ENCODE measurements at places on chromosomes 4 and X.

- peak; percentile 47 for DNase-seq
Measured at GRCh38 chr4:40321574-40322275, 13.4 kb upstream of the CHRNA9 start.

DNA sequence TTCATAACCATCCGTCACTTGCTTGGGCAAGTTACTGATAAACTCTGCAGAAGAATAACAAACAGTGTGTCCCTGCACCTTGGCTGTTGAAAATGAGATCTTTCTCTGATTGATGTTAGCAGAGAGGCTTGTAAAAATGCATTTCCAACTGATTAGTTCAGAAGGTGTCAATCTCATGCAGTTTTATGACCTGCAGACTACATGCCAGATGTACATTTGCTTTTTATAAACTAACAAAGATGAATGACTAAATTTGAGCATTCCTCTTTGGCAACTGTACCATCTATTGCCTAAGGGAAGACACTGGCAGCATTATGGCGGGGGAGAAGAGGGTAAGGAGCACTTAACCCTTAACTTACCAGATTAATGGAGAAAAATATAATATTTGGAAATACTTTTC is 192.8 kb downstream of the DCTD start:
- DNase-seq = no peak

GRCh38 chr4:93513851-93514250 is 314.7 kb upstream of the ATOH1 start:
- DNase-seq = no peak

GRCh38 chr4:129246910-129247461 is 151.0 kb downstream of the C4orf33 start:
- DNase-seq = peak; percentile 99

DNA sequence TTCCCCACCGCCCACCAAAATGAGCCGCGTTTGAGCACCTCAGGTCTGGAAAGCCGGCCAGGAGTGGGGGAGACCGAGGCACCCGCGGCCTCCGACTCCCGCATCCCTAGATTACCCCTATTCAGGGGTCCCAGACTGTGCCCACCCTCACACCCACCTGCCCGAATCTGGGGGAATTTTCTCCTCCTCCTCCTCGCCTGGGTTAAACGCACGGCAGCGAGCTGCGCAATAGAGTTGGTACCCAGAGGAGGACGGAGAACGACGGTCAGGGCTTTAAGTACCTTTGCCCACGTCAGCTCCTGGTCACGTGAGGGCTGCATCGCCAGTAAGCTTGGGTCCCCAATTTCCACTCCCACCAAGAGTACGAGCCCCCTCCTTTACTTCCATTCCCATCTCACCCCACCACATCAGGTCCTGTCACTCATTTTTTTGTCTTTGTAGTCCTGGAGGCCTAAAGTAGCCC is at the start of gene ARMCX2:
ARMCX2 (minus strand) TSS at position 250 of the 463 bp plus-strand sequence. CDS start 2,262 bp downstream, outside the sequence.
- DNase-seq = peak; percentile 2

DNA sequence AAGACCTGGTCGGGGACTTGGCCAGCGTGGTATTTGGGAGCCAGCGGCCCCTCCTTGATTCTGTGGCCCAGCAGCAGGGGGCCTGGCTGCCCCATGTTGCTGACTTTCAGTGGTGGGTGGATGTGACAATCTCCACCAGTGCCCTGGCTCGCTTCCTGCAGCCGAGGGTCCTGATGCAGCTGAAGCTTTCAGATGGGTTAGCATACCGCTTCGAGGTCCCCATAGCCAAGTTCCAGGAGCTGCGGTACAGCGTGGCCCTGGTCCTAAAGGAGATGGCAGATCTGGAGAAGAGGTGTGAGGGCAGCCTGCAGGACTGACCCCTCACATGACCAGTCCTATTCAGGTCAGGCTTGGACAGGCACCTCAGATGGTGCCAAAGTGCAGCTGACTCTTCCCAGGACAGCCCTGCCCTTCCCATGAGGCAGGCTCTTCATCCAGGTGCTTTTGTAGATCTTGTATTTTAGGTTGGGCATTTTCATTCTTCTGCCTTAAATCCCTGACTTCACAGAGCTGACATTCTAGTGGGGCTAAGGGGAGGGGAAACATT is 15.1 kb downstream of the LNX1 start:
- DNase-seq = no peak

DNA sequence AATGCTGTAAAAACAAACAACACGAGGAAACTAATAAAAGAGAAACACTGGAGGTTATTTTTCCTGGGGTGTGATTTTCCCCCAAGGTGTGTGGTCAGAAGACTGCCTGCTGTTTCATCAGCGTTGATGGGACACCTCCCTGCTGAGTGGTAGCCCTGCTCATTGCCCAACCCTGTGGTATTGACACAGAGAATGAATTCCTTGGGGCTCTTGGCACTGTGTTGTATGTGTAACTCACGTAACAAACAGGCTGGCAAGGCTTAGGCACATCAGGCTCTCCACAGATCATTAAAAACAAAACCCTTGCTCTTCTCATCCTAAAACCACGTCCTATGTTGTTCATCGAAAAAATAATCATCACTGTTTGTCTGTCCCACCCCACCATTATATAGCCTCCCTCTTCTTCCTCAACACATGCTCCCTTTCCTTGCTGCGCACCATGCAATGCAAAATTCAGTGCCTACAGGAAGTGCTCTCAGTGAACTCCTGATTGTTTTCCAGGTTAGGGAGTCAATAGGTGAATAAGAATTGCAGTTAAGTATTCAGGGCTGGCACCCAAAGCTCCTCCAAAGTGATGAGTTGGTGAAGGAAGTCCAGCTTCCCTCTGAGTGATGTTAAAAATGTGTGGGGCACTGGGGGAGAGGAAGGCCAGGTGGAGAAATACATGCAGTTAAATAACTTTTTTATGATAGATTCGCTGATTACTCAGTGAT is 11.4 kb upstream of the PUDP start:
- DNase-seq = no peak

- no peak for DNase-seq
Measured at GRCh38 chr4:161991811-161992210, 172.0 kb downstream of the FSTL5 start.

DNA sequence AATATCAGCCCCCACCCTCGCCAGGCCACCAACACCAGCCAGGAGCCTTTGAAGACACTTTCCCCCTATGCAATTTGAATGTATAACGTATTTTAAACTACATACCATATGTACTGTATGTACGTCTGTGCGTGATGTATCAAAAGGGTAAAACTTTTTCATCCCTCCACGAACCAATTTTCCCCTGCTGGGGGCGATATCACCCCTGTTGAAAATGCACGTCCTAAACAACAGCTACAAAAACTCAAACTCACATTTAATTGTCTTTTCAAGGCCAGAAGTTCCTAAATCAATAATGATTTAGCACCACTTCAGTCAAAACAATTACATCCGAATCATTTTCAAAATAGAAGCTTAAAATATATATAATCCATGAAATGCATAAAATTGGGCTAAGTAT is 1.4 kb downstream of the VEGFD start:
- no peak for DNase-seq

DNA sequence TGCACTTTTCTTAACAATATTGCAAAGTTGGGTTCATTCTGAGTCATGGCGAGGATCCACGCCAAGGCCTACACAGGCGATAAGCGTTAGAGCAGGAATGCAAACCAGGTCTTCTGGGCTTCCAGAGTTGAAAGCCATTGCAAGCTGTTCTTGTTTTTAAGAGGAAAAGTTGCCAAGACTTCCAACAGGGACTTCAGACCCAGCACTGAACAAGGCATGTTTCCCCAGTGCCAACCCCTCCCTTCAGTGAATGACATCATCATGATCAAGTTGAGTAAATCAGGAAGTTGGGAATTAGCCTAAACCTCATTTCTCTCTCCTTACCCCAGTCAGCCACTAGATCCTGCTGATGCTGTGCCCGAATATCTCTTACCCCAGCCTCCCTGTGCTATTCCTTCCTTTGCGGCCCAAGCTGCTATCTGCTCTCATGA is 355.1 kb downstream of the HS3ST1 start:
- DNase-seq = no peak

GRCh38 chr4:105130945-105131344 is 15.7 kb upstream of the TET2 start:
- DNase-seq = no peak

DNA sequence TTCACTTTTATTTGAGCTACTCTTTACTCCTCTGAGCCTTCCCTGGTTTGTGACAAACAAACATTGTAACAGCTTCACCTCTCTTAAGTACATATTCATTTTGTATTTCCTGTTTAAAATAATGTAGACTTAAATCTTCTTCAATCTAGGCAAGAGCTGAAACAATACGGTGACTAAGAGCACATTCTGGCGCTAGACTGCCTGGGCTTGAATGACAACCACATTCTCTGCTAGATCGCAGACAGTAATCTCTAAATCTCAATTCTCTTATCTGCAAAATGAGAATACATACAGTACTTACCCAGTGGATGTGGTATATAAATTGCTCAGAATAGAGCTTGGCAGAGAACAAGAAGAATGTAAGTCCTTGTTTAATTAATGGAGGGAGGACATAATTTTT is 144.8 kb downstream of the ARAP2 start:
- DNase-seq = no peak

DNA sequence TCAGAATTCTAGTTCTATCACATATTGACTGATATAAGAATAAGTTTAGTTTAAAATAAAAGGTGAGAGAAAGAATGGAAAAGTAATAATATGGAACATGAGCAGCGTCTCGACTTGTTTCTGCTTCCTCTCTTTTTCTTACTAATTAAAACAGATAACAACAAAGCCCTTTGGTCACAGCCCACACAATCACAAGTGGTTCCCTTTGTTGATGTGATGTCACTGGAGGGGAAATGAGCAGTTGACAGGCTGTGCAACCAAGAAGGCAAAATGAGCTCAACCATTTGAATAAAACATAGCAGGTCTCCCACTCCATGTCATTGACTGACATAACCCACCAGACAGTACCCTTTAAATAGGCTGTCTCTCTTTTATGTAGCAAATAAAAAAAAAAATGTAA is 342.5 kb upstream of the MAGEB2 start:
- DNase-seq = no peak

DNA sequence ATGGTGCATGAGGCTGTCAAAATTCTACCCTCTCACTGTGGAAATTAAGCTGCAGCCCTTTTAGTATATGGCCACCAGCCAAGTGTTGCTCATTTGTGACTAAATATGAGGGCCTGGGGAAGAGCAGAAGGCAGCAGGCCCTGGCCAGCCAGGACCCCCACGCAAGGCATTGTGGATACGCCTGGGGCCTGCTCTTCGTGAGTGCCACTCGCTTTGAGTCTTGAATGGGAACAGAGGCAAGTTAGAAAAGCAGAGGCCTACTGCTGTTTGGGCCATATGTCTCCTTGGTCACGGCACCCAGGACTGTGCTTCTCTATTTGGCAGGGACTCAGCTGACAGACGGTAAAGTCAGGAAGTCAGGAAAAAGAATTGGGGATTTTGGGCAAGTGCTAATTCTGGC is 10.9 kb downstream of the RTL5 start:
- no peak for DNase-seq

DNA sequence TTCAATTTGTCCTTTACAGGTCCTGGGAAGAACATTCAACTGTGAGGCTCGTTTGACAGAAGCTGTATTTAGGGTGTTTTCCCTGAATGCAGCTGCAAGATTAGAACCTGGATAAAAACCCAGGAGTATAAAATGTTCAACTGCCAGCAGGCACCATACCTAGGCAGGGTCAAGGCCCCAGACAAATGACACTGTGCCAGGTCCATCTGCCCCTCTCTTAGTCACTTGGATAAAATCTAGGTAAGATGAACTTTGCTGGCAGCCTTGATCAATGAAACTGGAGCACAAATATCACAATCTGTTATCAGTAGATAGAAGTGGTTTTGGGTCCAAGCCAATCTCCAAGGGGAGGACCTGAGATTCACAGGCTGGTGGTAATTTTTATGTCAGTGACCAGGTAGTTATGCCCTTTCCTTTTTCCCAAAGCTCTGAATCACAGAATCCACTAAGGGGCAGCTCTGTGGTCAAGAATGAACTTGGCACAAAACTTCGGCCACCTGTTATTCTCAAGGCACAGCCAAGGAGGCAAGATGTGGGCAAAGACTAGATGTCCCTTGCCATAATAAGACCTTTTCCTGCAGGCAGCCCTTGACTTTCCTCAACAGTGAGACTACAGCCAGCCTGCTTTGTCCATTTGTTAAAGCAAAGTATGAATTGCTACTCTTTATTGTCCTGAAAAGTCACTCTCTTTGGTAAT is 501.0 kb downstream of the PPARGC1A start:
- DNase-seq = no peak

- no peak for DNase-seq
Measured at GRCh38 chrX:47186096-47186740, 7.4 kb upstream of the UBA1 start.

GRCh38 chrX:57445076-57445475 is 146.7 kb upstream of the ZXDB start:
- DNase-seq = no peak

DNA sequence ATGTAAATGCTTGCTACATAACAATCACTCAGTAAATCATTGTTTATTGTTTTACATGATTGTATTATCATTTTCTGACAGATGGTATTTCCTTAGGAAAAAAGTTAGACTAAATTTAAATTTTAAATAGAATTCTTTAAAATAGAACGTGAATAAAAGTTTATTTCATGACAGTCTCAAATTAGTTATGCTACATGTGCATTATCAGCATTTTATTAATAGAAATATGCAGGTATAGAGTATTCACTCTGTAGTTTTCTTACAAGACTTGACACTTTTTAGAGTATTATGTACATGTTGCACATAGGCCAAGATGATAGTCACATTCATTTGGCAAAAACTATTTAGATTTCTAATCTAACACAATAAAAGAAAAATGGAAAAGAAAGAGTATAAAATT is 213.3 kb upstream of the SPRY1 start:
- DNase-seq = no peak
